ENCODE measurements at places on chromosomes 4 and X. TPM values are rescaled to one million over a fixed set of nuclear protein-coding genes. Genes with fewer than 3 reads are reported as not detected.

The RHOXF1 gene
- not detected for total RNA-seq

The ZCCHC18 gene
- total RNA-seq: 0.65 TPM

The VSIG1 gene
- total RNA-seq: not detected

The NIPAL1 gene
- 0.43 TPM for total RNA-seq

The NEIL3 gene
- not detected for total RNA-seq

The SH2D1A gene
- total RNA-seq: not detected

The SPANXB1 gene
- total RNA-seq: not detected

The GDPD2 gene
- not detected for total RNA-seq

The ZNF330 gene
- 147 TPM for total RNA-seq

- no peak for DNase-seq
Observed at GRCh38 chr4:47213106-47213505, 181.7 kb downstream of the GABRB1 start.

- DNase-seq: no peak
Observed at GRCh38 chr4:85187106-85187505, 220.6 kb upstream of the WDFY3 start.

- DNase-seq: no peak
Observed at GRCh38 chr4:139692309-139693012, 26.8 kb downstream of the MGST2 start.

- no peak for DNase-seq
Observed at GRCh38 chrX:101385026-101385684, 836 bp downstream of the BTK start.

- no peak for DNase-seq
Observed at GRCh38 chr4:48369248-48369647, 27.9 kb downstream of the SLAIN2 start.

DNA sequence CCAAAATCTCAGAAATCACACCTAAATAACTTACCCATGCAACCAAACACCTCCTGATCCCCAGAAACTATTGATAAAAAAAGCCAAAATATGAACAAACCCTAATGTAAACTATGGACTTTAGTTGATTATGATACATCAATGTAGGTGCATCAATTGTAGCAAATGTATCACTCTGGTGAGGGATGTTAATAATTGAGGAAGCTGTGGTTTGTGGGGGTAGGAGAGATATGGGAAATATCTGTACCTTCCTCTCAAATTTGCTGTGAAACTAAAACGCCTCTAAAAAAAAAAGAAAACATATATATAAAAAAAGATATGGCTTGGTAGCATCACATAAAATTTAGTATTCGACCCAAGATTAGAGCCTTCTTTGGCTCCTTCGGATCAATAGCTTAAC, 144.3 kb upstream of the CPEB2 start:
- no peak for DNase-seq

- DNase-seq: no peak
Observed at GRCh38 chr4:158682066-158682465, 10.0 kb downstream of the ETFDH start.

DNA sequence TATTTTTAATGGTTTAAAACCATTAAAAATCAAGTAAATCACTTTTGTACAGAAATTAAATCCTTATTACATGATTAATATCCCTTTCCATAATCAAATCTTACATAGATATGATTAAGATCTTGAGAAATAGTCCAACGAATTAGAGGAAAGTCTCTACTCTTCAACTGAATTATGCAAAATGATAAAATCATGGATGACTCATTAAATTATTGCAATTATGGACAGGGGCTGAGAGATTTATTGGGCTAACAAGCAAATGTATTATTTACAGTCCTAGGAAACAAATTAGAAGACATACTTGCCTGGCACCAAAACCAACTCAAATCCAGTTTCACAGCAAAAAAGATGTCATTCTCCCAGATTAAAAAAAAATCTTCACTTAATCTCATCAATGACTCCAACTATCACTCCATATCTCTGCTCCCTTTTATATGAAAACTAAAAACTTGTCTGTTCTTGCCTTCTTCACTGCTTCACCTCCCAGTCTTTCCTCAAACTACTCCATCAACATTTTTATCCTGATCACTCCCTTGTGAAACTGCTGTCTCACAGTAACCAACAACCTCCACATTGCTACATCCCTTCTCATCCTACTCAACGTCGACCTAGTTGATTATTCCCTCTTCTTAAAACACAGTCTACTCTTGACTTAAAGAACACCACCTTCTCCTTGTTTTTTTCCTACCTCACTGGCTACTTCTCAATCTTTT, 18.4 kb upstream of the DDX60 start:
- no peak for DNase-seq

DNA sequence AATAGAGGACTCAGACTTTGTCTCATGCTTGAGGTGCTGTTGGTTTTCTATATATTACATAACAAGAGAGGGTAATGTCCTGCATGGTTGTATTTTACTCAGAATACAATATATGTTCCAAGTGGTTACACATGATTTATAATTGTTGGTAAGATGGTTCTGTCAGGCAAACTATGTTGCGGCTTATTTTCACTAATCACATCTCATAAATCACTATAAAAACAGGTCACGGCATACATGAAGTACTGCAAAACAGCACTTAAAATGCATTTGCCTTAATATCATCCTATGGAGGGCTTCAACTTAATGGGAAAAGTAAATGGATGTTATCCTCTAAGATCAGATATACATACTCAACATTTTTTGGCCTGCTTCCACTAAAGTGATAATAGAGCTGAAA, 246.0 kb upstream of the ARSJ start:
- no peak for DNase-seq

GRCh38 chr4:2792711-2793585, at the start of gene SH3BP2:
Gene SH3BP2 (plus strand): TSS chr4:2793085. CDS start chr4:2820618, 27,533 bp downstream.
- DNase-seq: peak; percentile 95

DNA sequence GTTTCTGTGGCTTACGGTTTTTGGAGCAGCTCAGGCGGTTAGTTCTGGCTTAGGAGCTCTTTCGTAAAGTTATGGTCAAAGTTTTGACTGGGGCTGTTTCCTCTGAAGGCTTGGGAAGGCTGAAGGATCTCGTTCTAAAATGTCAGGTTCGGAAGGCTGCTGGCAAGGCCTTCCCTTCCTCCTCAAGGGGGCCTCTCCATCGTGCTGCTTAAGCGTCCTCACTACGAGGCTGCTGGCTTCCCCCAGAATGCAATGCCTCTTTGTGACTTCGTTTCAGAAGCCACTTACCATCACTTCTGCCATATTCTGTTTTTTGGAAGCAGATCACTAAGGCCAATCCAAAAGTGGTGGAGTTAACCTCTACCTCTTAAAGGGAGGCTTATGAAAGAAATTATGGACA, 1196.4 kb upstream of the TENM3 start:
- DNase-seq: no peak

GRCh38 chrX:132883358-132883915, 75.0 kb downstream of the HS6ST2 start:
- DNase-seq: no peak

GRCh38 chr4:68401231-68401630, 46.0 kb upstream of the TMPRSS11E start:
- no peak for DNase-seq

DNA sequence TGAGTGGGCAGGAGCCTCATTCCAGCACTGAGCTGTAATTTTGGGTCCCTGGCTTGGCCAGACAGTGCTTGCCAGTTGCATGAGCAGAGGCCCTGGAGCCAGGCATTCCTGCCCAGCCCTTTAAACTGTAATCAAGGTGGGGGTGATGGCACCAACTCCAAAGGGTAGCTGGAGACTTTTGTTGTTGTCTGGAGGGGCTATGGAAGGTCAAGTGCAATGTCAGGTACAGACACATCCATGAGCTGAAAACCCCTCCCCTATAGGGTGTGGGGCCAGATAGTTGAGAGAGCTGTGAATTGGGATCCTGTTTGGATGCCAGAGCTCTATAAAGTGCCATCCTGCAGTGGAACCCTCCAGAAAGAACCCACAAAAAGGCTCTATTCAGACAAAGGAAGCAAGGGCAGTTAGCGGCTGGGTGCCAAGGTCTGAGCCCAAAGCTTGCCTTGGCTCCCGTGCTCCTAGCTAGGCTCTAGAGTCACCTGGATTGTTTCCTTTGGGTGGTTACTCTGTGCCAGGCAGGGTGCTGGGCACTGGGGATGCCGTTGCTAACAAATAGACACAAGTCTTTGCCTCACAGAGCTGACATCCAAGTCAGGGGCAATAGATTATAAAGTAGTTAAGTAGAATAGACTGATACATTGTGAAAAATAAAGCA, 163.0 kb downstream of the EFNB1 start:
- no peak for DNase-seq

DNA sequence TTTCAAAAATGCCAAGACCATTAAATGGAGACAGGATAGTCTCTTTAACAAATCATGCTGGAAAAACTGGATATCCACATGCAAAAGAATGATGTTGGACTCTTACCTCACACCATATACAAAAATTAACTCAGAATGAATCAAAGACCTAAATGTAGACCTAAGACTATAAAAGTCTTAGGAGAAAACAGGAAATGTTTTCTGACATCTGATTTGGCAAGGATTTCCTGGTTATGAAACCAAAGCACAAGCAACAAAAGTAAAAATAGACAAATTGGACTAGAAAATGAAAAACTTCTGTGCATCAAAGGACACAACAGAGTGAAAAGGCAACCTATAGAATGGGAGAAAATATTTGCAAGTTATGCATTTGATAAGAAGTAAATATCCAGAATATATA, 37.6 kb downstream of the ARFIP1 start:
- no peak for DNase-seq

DNA sequence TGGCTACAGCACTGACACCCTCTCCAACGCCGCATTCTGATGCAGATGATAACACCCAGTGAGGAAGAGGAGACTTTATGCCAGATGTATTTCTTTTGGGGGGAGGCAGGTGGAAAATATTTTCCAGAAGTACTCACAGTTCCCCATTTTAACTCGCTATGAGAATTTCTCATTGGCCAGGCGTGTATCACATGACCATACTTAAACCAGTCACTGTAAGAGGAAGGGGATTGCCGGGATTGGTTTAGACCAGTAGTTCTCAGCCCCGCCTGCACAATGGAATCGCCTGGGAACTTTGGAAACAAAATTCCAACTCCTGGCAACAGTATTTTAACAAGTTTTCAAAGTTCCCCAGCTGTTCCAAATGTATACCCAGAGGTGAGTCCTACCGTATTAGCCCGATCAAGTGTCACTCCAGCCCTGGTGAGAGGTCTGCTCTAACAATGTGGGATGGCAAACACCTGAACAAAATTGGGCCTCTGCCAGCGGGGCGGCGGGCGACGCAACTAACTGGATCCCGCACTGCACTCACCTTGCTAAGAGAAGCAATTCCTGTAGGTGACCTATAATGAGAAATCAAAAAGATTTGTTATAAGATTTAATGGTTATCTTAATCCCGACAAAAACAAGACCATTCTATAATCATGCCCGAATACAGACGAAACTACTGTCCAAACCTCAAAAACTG, 2.9 kb upstream of the MSL3 start:
- DNase-seq: no peak

- DNase-seq: peak; percentile 9
Observed at GRCh38 chr4:7765666-7766065, 174.0 kb downstream of the AFAP1 start.

- DNase-seq: no peak
Observed at GRCh38 chr4:2745516-2745915, 10.6 kb downstream of the TNIP2 start.

DNA sequence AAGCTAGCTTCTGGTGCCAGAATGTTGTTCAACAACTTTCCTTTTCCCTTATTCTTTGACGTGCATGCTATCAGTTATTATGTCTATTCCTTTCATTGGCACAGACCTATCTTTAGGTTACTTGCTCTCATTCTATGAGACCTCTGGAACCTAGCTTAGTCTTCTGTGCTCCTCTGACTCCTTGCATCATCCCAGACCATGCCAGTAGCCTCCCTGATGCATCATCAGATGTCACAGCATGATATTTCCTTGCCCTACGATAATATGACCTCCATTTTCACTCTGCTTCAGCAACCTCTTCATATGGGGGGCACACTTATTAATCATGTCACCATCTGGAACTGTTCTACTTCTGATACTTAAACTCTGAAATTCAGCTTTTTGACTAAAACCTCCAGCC, 37.2 kb downstream of the CLCN5 start:
- DNase-seq: no peak

GRCh38 chr4:18318682-18319388, 297.3 kb upstream of the LCORL start:
- DNase-seq: peak; percentile 61

- DNase-seq: no peak
Observed at GRCh38 chr4:6962211-6963041, 52.8 kb downstream of the TBC1D14 start.

- no peak for DNase-seq
Observed at GRCh38 chr4:152094970-152095700, 334.3 kb upstream of the GATB start.

DNA sequence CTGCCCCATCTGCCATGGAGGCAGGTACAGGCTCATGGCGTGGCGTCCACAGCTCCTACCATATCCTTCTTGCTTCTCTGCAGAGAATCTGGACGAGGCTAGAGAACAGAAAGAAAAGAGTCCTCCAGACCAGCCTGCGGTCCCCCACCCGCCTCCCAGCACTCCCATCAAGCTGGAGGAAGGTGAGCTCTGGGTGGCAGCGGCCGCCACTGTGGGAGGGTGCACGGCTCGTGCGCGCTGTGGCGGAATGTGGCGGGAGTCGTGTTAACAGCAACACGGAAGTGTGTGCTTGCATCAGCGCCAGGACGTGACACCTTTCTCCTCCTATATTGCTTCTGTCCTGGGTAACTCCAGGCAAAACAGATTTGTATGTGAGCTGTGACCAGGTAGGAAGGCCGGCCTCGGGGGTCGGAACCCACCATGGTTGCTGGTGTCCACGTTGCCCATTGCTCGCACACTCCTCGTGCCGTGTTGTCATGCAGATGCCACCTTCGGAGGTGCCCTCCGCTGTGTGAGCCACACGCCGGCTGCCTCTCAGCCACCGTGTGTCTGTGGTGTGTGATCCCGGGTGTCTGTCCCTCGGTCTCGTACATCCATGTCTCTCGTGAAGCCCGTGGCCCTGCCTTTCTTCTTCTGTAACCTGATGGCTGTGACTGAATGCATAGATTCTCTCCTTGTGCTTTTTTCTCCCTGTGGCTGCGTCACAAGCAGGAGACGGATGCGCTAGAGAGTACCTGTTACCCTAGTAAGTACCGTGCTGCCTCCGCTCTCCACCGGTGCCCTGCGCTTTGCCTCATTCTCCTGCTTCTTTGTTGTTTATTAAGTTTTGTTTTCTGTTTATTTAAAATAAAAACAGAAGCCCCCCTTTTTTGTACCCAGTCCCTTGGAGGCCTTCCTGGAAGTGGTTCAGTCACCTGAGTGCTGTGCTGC, 37.0 kb downstream of the NOP14 start:
- peak; percentile 35 for DNase-seq
